ENCODE measurements at places on chromosomes 1 and 21.

GRCh38 chr1:240528591-240528990, 83.4 kb downstream of the GREM2 start:
- no peak for DNase-seq

GRCh38 chr1:100469578-100469977, 68.4 kb upstream of the GPR88 start:
- no peak for DNase-seq

DNA sequence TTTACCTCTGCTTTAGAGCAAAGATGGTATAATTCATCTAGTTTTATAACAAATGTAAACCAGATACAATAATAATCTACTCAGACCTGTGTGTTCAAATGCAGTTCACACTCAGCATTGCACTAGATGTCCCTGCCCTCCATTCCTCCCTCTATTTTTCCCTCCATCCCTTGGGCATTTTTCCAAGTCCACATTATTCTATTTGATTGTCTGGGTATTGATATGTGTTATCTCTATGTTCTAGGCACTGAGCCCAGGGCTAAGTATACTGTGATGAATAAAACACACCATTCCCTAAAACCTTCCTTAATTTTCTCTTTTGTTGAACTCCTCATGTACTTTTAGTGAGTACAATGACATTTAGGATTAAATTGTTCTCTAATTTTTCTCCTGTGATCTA, 66.2 kb upstream of the HMCN1 start:
- no peak for DNase-seq

DNA sequence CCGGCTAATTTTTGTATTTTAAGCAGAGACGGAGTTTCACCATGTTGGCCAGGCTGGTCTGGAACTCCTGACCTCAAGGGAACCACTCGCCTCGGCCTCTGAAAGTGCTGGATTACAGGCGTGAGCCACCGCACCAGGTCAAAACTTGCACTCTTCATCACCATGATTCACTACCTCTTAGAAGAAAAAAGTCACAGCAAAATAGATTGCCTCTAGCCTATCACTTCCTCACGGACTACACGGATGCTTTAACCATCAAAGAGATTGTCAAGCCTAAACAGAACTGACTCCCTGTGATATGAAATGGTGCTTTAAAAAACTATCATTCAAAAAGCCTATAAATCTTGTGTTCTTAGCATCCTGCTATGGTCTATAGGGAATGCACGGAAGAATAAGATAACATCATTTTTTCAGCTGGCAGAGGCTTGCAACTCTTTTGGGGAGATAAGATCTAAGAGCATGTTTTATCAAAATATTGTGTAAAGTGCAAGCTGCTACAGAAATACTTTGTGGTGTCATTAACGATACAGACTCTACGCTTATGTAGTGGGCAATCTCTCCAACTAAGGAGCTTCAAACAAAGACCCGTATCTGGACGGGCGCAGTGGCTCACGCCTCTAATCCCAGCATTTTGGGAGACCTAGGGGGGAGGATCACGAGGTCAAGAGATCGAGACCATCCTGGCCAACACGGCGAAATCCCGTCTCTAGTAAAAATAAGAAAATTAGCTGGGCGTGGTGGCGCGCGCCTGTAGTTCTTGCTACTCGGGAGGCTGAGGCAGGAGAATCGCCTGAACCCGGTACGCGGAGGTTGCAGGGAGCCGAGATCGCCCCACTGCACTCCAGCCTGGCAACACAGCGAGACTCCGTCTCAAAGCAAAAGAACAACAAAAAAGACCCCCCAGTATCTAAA, 966 bp downstream of the TFB2M start:
- peak; percentile 18 for DNase-seq

- DNase-seq = peak; percentile 26
Observed at GRCh38 chr1:248817065-248817464, 8.7 kb downstream of the SH3BP5L start.

- DNase-seq = no peak
Observed at GRCh38 chr1:38724160-38725131, 135.1 kb downstream of the RRAGC start.

GRCh38 chr1:6249739-6250689, 6.0 kb downstream of the HES3 start:
- DNase-seq = no peak
